ENCODE measurements at places on chromosomes 5 and 9.

- DNase-seq = no peak
Measured at GRCh38 chr5:141949511-141949910, 8.5 kb downstream of the PCDH12 start.

DNA sequence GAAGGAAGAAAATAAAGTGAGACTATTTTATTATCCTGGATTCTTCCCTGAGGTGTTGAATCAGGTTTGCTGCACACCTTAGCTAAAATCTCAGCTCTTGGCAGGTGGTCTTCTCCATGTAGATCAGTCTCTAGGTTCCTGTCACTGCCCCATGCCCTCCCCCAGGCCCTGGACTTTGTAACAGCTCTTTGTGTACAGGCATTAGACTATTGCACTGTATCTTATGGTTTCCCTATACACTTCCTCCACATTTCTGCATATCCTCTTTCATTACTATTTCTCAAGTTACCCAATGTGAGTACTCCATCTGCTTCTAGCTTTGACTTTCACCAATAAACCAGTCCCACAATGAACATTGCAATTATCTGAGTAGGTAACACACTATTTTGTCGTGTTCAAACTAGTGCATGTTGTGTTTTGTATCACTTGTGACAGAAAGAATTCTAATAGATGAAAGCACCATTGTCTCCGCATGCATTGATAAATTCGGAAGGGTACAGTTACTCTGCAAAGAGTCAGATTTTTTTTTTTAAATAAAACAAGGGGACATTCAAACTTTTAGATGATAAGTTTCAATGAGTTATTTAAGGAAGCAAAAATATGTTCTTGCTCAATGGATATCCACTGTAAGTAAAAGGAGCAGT is 1348.7 kb upstream of the C9orf72 start:
- DNase-seq = no peak

- DNase-seq = no peak
Measured at GRCh38 chr9:99813739-99814138, 7.9 kb upstream of the NR4A3 start.

DNA sequence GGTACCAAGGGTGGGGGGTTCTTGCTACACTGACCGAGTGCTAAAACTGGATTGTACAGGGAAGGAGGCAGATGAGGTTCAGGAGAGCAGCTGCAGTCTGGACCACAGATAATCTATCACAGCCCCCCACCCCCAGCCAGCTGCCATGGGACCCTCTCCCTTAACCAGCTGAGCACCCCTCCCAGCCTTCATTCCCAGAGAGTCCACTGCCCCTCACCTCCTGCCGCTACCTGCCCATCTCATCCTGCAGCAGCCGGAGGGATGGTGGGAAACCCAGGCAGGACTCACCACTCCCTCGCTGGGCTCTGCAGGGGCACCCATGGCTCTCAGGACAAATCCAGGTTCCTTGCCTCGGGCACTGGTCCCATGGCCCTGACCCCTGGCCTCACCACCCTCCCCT is 66.7 kb downstream of the MRPL36 start:
- DNase-seq = no peak

DNA sequence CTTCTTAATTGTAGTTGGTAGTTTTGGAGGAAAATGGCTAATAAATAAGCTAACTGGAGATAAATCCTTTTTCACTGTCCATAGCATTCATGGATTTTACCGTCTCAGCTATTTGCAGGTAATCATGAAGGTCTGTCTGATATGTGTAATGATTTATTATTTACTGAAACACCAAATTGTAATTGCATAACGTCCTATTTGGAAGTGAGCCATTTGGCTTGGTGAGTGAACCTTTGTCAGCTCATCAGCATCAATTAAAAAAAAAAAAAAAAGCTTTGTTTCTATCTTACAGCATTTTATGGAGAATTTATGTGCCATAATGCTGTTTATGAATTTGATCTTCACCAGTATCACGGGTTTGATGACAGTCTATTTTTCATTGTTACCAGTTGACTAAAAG is 20.2 kb downstream of the RECK start:
- no peak for DNase-seq

All from C1 segment of cervical spinal cord (tissue), 14 donors.